ENCODE measurements at places on chromosomes 6 and 20.

DNA sequence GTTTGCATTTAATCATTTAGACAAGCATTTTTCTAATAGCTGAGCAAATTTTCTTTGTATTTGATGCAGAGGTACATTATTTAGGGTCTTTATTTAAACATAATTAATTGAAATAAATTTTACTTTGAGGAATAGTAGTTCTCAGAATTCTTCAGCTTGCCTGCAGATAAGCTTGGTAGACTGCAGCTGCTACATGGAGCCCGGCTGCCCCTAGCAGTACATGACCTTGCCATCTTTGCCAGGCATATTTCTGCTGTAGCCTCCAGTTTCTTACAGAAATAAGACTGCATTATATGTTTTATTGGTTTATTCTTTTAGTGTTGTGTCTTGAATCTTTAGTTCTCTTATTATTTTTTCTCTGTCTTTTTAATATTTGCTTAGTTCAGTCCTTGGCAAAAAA lies 396.8 kb downstream of the QKI start:
- DNase-seq = no peak

GRCh38 chr20:62769346-62770071 lies 26.8 kb upstream of the MRGBP start:
- DNase-seq = no peak

DNA sequence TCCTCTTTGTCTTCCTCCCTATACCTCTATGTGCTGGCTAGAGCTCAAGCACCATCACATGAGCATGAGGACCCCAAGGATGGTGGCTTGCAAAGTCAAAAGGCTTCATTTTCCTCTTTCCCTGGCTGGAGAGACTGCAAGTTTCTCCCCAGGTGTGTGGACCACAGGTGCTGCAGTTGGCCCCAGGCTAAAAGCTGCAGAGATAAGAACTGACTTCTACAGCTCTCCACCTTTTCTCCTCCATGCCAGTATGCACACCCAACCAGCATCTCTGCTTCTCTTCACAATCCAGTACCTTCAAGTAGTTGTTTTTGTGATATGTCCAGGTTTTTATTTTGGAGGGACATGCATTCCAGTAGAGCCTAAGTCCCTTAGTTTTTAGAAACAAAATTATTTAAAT lies 29.1 kb downstream of the PRKN start:
- no peak for DNase-seq

DNA sequence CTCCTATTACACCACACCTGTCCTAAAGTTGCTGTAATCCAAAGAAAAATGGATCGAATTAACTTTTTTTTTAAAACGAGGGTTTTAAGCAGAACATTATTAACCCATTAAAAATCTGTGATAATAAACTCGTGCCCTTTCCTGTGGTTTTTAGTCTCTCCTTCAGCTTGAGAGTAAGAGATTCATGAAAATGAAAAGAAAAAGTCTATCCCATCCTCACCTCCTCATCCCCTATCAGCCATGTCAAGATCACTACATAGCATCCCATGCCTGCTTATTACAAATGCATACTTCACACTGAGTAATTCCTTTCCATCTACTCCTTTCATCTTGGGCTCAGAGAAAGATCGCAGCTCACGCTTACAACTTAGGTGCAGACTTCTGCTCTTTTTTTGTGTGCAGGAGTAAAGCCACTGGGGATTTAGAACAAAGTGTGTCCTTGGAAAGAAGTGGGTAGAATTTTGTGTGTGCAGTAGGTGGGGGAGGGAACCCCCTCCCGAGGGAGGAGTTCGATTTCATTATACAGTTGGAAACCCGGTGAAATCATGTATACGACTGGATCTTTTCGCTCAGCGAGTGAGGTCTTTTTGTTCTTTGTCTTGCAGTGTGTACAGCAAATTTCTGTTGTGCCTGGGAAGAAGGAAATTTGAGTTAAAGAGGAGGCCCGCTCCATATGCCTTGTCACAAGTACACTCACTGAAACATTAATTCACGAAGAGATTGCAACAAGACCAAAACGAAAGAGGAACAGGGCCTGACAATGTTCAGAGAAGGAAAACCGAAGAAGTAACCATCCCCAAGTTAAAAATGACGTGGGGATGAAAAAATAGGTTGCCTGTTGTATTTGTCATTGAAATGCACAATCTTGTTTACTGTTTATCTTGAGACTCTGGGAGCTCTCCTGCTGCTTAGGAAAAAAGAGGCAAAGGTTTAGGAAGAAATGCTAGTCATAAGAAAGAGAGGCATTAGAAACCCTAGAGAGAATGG lies 146.5 kb upstream of the ZNF217 start:
- DNase-seq = peak; percentile 65

GRCh38 chr20:8858181-8858787 lies 210.6 kb upstream of the PLCB4 start:
- no peak for DNase-seq

DNA sequence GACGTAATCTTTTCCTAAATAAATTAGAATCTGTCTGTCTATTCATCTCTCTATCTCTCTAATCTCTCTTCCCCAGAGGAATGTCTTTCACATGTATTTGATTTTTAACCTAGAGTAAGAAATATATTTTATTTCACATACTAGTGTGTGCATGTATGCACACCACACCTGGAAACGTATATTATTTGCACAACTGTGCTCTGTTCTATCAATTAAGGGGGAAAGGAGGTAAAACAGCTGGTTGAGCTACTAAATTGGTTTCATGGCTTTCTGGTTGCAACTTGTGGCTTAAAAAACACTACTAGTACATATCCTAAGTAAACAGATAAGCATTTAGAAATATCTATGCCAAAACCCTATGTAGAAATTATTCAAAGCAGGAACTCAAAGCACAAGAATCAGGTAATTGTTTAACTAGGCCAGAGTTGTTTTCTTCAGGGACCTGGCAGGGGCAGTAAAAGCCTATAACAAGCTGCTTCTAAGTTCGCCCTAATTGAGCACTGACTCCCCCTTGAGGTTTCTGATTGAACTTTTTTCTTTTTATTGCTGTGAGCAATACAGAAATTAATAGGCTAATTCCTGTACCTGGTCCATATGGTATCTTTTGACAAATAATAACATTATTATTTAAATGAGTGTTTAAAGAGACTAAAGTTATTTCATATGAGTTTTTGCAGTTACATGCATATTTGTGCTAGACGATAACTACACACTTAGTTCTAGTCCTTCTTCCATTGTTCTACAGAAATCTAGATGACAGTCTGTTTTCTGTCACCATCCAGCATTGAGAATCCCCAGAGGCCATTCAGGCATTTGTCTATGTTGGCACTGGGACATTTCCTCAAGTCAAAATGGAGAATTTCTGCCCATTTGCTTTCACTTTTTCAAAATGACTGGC lies 88.6 kb downstream of the MCHR2 start:
- DNase-seq = no peak

- DNase-seq = peak; percentile 30
Observed at GRCh38 chr20:14142171-14142570, 146.9 kb downstream of the MACROD2 start.

- DNase-seq = no peak
Observed at GRCh38 chr6:17472653-17473183, 79.3 kb downstream of the CAP2 start.

- DNase-seq = no peak
Observed at GRCh38 chr6:138752017-138752416, 21.6 kb upstream of the CCDC28A start.

DNA sequence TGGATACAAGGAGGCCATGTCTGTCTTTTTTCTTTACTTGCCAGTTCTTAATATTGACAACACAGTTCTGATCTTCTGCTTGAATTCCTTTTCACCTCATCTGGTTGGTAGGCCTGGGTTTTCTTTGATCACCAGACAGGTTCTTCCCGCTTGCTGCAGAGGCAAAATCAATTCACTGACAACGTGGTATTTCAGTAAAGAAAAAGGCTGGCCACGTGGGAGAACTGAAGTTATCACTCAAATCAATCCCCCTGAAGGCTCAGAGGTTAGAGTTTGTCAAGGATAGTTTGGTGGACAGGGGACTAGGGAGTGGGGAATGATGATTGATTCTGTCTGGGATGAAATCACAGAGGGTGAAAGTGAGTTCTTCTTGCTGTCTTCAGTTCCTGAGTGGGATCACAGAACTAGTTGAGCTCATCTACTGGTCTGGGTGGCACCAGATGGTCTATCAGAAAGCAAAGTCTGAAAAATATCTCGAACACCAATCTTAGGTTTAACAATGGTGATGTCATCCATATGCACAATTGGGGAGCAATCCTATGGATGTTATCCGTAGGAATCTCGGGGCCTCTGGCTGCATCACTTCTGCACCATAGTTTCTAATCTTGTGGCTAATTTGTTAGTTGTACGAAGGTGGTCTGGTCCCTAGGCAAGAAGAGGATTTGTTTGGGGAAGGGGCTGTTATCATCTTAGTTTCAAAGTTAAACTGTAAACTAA lies 37.3 kb upstream of the OLIG3 start:
- DNase-seq = no peak

- no peak for DNase-seq
Observed at GRCh38 chr20:16566080-16566479, 7.2 kb downstream of the KIF16B start.

DNA sequence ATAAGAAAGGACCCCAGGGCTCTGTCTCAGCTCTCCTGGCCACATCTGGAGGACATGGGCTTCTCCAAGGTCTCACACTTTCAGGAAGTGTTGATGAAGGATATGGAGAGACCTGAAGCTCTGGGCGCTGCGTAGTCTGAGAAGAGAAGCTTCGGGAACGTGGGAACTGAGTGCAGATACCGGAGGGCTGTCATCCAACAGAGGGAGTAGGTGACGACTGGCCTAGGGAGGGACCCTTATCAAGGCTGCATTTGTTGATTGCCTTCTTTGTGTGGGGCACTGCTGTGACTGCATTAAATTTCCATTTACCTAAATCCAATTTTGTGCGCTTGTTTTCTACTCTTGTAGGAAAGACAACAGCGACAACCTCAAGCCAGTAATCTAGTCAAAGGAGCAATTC lies 63.4 kb downstream of the PLG start:
- no peak for DNase-seq

- no peak for DNase-seq
Observed at GRCh38 chr6:139184459-139184858, 49.6 kb downstream of the HECA start.

DNA sequence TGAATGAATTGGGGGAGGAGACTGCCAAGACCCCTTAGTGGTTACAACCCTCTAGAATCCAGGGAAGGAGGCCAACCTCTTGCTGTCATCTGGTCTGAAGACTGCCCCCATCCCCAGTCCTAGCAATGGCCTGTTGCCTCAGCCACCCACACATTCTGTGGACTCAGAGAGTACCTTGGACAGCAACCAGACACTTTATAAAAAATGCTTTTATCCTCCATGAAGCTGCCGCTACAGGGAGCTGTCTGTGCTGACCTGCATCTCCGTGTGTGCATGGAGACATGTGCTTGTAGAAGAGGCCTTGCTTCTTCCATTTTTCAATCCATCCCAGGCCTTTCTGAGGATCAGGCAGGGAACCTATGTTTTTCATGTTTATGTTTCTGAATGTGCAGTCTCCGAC lies 15.2 kb downstream of the CDH22 start:
- DNase-seq = no peak

GRCh38 chr6:74853991-74854390 lies 351.9 kb downstream of the COL12A1 start:
- DNase-seq = no peak

- no peak for DNase-seq
Observed at GRCh38 chr6:3001773-3002293, 2.1 kb downstream of the NQO2 start.

DNA sequence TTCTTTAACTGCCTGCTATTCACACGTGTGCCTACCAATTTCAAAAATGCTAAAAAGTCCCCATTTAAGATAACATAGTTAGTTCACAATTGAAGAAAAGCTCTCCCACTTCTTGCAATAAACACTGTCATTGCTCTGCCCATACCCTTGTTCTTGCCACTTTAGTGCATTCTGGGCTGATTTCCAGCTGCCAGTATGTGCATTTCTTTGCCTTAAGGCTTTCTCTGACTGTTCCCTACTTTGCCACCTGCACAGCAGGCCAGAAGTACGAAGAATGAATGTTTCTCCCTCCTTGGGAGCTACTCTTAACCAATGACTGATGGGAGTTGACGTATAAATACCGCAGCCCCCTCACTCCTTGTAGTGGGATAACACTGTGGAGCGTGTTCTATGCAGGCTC lies 16.0 kb upstream of the ATRN start:
- DNase-seq = no peak

- DNase-seq = no peak
Observed at GRCh38 chr6:89925826-89926225, 31.6 kb downstream of the GJA10 start.

GRCh38 chr6:105791583-105792318 lies 294.4 kb upstream of the PRDM1 start:
- no peak for DNase-seq

GRCh38 chr20:62596486-62596885 lies 45.8 kb upstream of the SLCO4A1 start:
- no peak for DNase-seq

- DNase-seq = no peak
Observed at GRCh38 chr6:81309811-81310210, 442.7 kb downstream of the TENT5A start.

- no peak for DNase-seq
Observed at GRCh38 chr6:156827382-156827781, 50.2 kb downstream of the ARID1B start.

- DNase-seq = no peak
Observed at GRCh38 chr6:21873562-21873961, 280.0 kb downstream of the SOX4 start.

GRCh38 chr6:166877906-166878305 lies 78.4 kb downstream of the RNASET2 start:
- no peak for DNase-seq

DNA sequence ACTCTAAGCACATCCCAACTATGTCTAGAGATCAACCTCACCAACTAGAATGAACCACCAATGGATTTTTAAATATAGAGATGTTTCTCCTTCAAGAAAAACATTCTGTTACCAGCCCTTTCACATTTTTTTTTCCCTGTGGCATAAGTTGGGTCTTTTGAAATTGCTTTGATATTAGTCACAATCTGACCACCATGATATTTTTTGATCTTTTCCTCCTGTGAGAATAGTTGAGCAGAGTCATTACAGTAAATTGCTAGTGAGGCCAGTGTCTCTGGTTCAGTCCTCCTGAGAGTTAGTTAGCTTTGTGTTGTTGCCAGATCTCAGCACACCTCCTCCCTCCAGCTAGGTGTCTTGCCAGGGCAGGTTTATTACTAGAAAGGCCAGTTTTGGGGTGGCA lies 79.7 kb upstream of the MYLIP start:
- DNase-seq = no peak

- DNase-seq = no peak
Observed at GRCh38 chr20:12311094-12311865, 393.6 kb downstream of the BTBD3 start.

DNA sequence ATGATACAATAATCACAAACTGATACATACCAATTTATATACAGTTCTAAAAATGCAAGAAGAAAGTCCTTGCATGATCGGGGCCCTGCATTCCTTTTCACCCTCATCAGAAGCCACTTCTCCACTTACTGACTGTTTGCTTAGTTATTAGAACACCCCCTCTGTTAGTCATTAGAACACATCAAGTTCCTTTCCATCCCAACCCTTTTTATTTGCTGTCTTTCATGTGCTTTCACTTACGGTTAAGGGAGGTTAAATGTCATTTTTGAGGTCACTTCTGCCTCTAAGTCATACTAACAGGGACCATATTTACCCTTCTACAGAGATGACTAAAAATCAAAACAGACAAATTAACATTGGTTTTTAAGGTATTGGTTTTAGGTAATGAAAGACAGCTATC lies 149.1 kb downstream of the LMBRD1 start:
- DNase-seq = no peak

GRCh38 chr6:9138936-9139335 lies 703.6 kb upstream of the SLC35B3 start:
- no peak for DNase-seq

GRCh38 chr6:26520237-26520849 lies 17.8 kb upstream of the HMGN4 start:
- no peak for DNase-seq

- DNase-seq = no peak
Observed at GRCh38 chr20:62540504-62540903, 64.7 kb upstream of the GATA5 start.

Data from NCI-H2107 (cell line).